ENCODE measurements at places on chromosomes 13 and 19.
A peak's percentile ranks its signal among the peaks of the same experiment; 100 is the strongest.

DNA sequence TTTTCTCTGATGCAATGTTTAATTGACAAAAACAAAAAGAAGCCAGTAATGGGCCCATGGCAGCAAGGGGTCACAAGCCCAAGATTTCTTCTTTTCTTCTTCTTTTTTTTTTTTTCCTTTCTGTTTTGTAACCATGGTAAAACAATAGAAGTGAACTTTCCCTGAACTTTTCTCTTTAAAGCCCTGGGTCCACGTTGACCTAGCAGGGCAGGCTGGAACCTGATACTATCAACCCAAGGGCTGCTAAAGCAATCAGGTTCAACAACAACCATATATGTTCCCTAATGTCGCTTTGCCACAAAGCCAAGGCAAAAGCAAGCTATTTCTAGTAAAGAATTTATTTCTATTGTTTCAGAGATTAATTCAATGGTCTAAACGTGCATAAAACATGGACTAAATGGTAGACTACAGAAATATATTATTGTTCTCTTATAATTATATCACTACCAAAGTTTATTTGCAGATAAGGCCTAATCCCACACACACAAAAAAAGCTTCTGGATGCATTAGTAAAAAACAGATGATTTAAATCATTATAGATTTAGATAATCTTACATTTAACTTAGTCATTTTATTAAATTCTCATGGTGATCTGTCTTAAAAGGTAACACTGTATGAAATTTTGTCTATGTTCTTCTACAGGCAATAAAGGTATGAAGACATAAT is 153.9 kb downstream of the DACH1 start:
- no peak for DNase-seq

DNA sequence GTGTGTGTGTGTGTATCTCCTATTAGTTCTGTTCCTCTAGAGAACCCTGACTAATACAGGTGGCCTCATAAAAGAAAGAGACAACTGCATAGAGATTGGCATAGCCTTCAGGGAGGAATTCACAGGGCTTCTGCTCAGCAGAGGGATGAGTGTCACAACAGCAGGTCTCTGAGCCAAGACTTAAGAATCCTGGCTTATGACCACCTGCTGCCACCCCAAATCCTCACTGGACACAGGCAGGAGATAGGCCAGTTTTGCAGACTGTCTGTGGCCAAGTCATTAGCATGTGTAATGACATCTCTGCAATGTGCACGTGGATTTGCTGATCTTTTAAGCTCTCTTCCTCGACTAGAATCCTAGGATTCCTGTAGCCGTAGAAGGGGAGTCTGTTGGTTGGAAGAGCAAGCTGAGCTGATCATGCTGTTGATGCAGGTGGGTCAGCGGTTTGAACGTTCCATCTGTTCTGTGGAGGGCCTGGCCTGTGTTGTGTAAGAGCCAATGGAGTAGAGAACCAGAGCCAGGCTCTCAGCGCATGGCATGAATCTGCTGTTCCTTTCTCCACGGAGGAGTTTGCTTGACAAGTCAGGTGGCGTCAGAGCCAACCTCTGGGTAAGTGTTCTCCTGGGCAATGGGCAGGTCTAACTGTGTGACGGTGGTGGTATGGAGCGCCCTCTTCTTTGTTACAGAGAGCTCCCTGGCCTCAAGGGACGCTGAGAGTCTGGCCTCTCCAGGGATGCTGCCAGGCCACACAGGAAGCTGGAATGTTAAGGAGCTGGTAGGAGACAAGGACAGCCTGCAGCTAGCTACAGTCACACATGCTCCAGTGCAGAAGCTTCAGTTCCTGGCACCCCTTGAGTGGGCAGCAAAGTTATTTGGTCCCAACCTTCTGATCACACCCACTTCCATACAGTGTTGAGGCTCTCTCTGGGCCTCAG is 503.1 kb downstream of the FOXO1 start:
- DNase-seq, result peak; percentile 8

DNA sequence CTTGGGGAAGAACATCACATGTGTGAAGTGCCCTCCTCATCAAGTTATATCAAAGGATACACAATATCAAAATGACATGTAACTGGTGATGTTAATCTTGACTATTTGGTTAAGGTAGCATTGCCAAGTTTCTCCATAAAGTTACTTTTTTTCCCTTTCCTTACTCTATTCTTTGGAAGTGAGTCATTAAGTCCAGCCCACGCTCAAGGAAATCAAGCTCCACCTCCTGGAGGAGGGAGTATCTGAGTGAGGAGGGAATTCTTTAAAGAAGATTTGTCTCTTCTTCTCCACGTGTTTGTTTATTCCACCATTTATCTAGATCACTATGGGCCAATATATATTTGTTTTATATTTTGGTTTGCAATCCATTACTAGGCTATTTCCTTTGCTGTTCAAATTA is 33.6 kb upstream of the FNDC3A start:
- no peak for DNase-seq

GRCh38 chr19:54298357-54299125 is 14.4 kb downstream of the LILRA5 start:
- DNase-seq, result no peak

DNA sequence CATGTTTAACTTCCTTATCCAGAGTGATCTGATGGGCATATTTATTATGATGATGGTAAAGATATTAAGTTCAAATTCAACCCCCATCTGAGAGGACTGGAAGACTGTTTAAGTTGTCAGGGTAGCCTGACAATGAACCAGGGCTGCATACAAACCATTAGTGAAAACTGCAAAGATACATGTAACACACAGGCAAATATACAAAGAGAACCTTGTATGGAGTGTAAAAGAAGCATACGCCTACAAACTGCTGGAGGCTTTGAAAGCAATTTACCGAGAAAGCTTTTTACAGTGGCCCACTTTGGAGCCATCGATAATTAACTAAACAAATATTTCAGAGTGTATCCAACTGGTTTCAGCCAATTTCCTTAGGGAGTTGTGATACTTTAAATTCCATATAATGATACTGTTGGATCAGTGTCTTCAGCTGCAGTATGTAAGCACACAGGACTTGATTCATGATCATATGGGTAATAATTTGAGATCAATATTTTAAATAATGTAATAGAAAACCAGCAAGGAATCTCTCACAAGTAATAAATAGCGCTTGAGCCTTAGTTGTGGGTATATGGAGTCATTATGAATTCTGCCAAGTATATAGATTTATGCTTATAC is 231.5 kb upstream of the SPRY2 start:
- peak; percentile 19 for DNase-seq
